ENCODE measurements at places on chromosomes 6 and 20. TPM values are rescaled to one million over a fixed set of nuclear protein-coding genes. Genes with fewer than 3 reads are reported as not detected.

Gene PHACTR3
- 3.7 TPM for total RNA-seq

Gene STX11
- total RNA-seq = not detected

Gene SS18L1
- 5.8 TPM for total RNA-seq

DNA sequence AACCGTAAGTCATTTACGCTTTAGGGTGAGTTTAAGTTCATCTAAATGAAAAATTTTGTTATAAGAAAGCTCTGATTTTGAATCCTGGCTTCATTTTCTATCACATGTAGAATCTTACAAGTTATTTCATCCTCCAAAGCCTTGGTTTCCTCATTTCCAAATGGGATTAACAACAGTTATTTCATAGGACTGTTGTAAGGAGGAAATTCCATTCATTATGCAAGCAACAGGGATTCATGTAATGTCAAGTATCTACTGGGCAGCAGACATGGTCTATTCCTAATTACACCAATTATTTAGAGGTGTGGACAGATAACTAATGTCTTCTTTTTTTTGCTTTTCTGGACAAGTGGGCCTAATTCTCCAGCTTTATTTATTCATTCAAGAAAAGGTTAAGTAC lies 154.0 kb downstream of the PDSS2 start:
- DNase-seq = no peak

DNA sequence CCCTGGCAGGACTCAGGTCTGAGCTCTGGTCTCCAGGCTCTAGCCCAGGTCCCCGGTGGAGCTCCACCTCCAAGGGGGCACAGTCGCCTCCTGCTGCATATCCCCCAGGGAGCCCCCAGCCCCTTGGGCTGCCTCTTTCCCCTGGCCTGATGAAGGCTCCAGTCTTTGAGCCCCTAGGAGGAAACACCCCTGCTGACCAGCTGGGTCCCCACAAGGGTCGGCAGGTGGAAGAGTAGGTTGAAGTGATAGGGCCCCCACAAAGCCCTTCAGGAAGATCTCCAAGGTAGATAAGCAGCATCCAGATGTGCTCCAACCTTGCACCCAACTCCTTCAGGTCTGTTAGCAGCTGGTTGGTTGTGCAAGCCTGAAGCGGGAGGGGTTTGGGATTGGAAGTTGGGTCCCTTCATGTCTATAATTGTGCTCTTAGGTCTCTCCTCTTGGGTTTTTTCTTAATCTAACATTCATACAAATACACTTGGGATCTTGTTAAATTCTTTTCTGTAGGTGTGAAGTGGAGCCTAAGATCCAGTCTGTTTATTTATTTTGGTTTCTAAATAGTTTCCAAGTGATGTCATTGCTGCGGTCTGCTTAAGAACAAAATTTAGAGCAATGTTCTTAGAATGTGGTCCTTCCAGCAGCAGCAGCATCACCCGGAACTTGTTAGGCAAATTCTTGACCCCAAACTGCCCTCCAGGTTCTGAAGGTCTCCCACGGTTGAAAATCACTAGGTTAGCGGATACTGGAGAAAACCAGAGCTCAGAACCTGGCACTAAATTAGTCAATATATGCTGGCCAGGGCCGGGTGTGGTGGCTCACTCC lies 5.1 kb downstream of the UBE2C start:
- DNase-seq = no peak

DNA sequence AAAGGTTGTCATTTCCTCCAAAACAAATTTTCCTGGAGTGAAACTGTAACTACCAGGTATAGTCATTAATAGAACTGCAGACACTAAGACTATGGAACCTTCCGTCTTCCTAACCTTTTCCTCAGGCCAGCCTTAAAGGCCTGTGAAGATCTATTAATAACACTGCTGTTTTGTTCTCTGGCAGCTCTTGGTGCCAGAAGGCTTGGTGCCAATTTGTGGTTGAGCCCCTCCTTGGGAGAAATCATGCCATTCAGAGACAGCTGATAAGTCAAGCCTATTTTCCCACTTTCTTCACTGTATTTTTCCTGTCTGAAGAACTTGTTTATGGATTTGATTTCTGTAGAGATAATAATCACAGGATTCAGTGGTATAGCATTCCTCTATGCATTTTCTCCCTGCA lies 64.8 kb downstream of the HCRTR2 start:
- DNase-seq = no peak

Measured in stomach (tissue), 19 donors.